ENCODE measurements at places on chromosomes 3 and 15. TPM values are rescaled to one million over a fixed set of nuclear protein-coding genes. Genes with fewer than 3 reads are reported as not detected.
A peak's percentile ranks its signal among the peaks of the same experiment; 100 is the strongest.

DNA sequence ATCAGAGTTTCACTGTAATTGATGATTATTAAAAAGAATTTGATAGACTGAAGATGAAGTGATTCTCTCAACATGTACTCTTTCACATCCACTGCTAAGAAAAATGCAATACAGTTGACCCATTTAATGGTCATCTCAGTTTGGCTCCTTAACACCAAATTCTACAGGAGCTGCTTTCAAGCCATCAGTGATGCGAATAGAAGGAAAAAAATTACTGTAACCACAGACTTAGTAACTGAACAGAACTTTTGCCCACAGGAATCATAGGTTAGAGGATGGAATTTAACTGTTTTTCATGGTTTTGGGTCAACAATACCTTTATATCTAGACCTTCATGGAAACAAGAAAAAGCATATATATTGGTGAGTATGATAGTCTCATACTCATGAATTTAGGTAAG is 633.5 kb downstream of the CADM2 start:
- no peak for DNase-seq

DNA sequence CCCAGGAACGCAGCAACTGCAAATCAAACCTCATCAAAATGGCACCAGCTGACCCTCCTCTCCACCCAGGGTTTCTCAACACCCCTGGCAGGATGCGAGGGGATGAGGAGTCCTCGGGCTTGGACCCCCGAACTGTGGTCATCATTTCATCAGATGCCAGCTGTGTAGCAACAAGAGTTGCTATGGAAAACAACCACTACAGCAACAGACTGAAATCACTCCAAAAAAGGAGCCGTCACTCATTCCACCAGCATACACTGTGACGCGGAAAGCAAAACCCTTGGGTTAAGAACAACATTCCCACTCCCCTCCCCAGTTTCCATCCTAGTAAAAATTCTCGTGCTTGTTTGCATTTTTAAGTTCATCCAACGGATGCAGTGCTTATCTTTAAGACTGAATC is 40.1 kb downstream of the VGLL4 start:
- DNase-seq: no peak

DNA sequence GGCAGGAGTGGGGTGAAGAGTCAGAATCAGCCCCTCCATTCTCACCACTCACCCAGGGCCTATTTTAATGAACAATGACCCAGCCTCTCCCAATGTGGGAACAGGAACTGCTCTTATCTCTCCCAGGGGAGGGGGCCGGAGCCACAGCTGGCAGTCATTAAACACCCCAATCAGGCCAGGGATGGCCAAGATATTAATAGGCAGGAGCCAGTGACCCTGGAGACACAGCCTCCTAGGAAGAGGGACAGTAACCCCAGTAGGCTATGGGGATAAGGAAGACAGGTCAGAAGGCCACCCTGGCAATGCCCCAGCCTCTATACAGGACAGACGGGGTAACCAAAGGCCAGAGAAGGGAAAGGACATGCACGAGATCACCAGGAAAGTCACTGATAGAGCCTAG is 38.6 kb downstream of the VIPR1 start:
- no peak for DNase-seq

Gene TIMP4
- not detected for total RNA-seq

- DNase-seq: peak; percentile 100
Observed at GRCh38 chr3:195914648-195915473, 6.5 kb upstream of the TNK2 start.

Gene LEKR1
- 1.3 TPM for total RNA-seq

DNA sequence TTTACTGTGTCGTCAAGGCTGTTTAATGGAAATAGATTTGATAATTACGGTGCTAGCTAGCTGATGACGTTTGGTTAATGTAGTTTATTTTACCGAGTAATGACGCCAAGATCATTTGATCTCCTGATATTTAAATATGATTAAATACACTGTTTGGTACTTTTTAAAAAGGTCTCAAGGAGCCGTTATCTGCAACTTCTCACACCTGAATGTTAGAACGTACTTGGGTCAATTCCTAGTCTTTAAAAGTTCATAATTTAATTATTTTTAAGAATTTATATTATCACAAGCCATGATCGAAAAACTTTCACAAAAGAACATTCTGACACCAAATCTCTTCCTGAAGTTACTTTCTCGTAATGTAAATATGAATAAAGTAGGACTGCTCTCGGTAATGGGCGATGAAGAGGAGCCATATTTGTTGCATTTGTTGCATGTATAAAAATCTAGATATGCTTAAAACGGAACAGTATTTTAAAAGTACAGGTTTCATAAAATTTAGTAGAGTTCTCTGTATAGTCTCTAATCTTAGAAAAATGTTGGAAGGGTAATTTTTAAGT is 16.2 kb upstream of the CHD2 start:
- DNase-seq: peak; percentile 41

Gene BNC1
- total RNA-seq: 68.3 TPM

Gene COL6A5
- not detected for total RNA-seq

Gene ZSCAN29
- 38.7 TPM for total RNA-seq

- DNase-seq: no peak
Observed at GRCh38 chr3:72427624-72428023, 420.6 kb downstream of the SHQ1 start.

DNA sequence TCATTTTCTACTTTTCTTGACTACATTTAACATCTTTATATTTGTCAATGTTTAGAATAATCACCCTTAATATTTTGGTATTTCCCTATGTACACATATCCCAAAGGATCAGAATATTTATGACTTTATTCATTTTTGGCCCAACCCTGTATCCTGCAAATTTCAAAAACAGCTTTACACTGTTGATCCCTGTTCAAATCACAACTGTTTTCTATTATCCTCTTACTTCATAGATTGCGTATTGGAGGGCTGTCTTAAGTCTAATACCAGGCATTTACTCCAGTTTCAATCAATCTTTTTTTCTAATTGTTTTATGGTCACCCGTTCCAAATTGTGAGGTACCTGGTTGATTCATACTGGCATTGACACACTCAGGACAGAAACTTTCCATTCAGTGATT is 107.9 kb downstream of the RPL22L1 start:
- DNase-seq: no peak

Gene CELSR3
- total RNA-seq: 21.5 TPM

Gene PLIN1
- total RNA-seq: 0.17 TPM

GRCh38 chr15:62089616-62090015 is 22.8 kb downstream of the C2CD4A start:
- peak; percentile 26 for DNase-seq

Gene ZBBX
- not detected for total RNA-seq

GRCh38 chr3:63791974-63792373 is 27.1 kb upstream of the C3orf49 start:
- peak; percentile 76 for DNase-seq

- no peak for DNase-seq
Observed at GRCh38 chr3:55796533-55796932, 309.4 kb upstream of the WNT5A start.

DNA sequence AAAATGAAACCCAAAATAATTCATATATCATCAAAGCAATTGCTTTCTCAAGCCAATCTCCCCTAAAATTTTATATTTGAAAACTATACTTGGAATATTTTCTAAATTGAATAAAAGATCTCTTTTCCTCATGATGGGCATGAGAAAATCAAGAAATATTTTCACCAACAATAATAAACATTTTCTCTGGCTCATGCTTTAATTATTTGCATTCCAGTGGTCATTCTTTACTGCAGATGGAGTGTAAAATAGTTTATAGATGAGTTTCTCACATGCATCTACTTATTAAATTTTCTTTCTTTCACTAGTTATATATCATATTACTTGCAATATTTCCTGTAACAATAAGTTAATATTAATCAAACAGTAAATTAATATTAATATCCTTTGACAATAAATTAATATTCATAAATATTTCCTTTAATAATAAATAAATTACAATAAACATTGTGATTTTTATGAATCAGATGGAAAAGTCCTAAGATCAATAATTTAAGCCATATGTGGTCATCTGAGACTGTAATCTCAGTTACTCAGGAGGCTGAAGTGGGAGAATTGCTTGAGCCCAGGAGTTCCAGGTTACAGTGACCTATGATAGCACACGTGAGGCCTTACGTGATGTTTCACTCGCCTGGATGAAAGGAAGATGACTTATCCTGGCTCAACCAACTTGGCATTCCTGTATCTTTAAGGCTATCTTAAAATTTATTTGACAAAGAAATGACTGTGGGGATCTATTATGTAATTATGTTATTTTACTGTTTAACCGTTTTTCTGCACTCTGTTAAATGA is 958.8 kb downstream of the ZPLD1 start:
- DNase-seq: no peak

- DNase-seq: no peak
Observed at GRCh38 chr3:124407260-124407659, 323.0 kb upstream of the UMPS start.

DNA sequence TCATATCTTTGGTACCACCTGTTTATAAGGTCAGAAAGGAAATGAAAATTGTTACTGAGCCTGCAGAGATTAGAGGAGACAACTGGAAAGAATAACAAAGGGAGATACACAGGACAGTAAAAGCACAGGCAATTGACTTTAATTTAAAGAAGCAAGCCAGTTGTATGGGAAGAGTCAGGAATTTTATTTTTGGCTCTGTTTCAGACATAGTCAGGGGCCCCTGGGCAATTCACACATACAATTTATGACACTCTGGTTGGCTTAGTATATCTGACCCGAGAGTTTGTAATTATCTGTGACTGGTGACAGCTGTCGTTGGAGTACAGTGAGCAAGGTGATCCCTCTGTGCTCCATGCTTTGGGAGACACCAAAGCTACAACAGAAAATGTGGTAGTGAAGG is 591.9 kb upstream of the NECTIN3 start:
- DNase-seq: no peak

DNA sequence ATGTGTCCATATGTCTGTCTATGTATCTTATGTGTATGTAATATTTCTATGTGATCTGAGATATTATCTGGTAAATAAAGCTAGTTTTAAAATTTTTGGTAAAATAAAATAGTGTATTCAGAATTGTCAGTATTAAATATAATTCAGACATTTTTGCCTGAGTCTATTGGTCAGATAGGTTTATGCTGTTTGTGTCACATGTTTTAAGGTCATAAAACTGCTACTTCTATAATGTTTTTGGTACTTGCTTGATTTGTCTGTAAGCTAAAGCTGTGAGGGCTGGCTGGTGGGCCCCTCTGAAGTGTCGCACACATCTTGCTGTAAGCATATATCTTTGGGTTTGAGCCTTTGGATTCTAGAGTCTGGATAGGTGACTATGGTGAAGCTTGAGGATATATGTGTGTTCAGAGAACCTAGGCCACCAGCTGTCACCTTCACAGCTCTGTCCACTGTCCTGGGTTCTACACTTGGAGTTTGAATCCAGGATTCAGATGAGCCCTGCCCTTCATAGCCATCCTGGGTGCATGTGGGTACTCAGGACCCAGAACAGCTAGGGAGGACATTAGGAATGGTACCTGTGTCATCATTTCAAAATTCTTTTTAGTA is 71.8 kb upstream of the STRIT1 start:
- DNase-seq: no peak

GRCh38 chr15:38486936-38487335 is 33.0 kb downstream of the FAM98B start:
- no peak for DNase-seq

DNA sequence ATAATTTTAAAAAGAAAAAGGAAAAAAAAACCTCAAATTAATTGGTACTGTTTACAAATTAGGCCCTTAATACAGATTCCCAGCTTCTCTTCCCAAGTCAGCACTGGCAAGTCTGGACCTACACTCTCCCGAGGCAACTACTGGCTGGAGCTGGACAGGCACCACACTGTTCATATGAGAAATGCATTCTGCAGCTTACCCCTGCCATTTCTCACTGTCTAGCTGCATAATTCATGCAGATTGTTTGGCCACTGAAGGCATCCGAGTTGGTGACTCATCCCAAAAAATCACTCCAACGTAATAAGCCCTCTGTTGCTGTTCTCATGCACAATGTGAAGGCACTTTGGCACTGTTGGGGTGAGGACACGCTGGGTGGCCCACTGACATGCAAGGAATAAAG is 45.3 kb downstream of the ROPN1B start:
- peak; percentile 33 for DNase-seq

GRCh38 chr3:129441782-129442181 is 1.8 kb downstream of the IFT122 start:
- peak; percentile 22 for DNase-seq

- DNase-seq: peak; percentile 56
Observed at GRCh38 chr3:117630885-117631284, 921.3 kb downstream of the TUSC7 start.

GRCh38 chr3:16686679-16687078 is 81.5 kb upstream of the DAZL start:
- no peak for DNase-seq
